Endothelial cell (in vitro differentiated cells): ENCODE measurements at places on chromosomes 12 and 14.

GRCh38 chr12:83971781-83972180, 940.8 kb downstream of the SLC6A15 start:
- no peak for DNase-seq

GRCh38 chr12:43737646-43738045, 20.9 kb downstream of the PUS7L start:
- DNase-seq = no peak

DNA sequence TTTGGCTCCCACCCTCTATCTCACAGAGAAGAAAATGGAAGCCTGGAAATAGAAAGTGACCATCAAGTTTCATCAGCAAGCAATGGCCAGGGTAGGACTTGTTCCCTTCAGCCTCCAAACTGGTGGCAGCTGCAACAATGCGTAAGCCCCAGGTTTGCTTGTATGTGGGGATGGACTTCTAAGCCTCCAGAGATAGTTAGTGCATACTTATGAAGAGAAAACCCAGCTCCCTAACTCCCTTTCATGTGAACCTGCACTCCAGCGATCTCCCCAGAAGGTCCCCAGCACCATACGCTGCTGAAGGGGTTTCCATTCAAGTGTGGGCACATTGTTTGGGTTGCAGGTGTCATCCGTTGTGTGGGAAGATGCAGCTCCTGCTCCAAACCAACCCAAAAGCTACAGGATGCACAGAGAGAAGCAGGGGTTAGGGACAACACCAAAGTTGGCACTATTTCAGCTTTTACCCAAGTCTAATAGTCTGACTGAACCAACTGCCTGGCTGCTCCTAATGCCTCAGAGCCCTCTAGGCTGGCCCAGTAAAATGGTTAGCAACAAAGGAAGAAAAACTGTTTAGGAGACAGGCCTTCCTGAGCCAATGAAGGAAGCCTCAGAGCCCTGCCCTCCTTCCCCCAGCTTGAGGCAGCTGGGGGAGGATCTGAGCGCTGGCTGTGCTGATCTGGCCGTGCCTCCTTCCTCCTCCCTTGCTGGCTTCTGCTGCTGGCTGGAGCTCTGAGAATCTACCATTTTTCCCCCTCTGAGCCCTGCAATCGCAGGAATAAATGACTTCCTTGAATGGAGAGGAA, 12.3 kb downstream of the ZFP36L1 start:
- DNase-seq = no peak

- DNase-seq = no peak
These were observed 14.6 kb upstream of the DNAL1 start for GRCh38 chr14:73630009-73630780.

DNA sequence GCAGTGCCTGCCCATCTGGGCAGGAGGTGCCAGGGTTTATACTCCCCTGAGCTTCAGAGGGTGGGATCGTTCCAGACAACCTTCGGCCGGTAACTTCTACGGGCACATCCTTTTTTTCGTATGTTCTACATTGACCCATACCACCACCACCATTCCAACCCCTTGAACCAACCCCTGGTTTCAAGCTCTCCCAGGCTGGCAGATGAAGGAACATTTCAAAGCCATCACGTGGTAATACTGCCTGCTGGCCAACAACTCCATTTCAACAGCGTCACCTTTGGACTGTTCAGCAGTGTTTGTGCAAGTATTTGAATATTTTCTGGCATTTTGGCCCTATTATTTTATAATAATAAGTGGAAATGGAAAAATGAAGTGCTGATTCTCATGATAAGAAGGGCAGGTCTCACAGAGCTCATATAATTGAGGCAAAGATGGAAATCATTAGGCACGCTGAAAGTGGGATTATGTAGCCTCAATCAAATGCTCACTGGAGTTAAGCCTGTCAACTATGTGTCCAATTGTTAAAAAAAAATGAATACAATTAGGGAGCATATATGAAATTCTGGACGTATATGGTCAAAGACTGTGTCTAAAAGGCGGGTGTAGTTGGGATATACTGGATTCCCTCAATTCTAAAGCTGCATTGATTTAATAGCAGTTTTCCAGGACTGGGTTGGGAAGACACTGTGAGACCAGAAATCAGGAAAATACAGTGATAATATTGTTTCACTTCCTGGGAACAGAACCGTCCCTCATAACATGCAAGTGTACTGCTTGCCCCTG, 162.1 kb downstream of the ZFP36L1 start:
- DNase-seq = no peak
